ENCODE measurements at places on chromosomes 11 and 22.
A peak's percentile ranks its signal among the peaks of the same experiment; 100 is the strongest.

DNA sequence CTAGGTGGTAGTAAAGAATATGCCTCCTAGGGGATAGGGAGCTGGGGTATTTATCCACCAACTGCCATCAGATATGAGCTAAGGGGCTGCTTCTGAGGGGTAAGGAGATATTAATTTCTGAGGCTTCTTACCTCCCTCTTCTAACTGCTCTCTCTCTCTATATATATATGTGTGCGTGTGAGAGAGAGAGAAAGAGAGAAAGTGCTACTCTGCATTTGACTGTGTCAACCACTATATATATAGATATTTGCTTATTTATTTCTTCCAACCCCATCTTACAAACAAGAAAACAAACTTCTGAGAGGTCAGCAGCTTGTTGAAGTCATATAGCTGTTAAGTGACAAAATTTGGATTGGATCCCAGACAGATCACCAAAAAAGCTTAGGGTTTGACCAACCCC is 5.9 kb upstream of the HEPACAM start:
- no peak for DNase-seq

DNA sequence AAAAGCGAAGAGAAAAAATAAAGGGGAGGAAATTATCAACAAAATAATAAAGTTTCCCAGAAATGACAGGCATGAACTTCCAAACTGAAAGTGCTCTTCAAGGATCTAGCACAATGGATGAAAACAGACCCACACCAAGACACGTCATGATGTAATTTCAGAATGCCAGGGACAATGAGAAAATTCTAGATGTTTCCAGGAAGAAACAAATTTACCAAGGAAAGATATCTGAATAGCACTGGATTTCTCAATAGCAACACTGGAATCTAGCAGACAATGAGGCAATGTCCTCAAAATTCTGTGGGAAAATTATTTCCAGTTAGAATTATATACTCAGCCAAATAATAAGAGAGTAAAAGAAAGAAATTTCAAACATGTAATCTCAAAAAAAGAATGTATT is 46.0 kb downstream of the DENND5A start:
- DNase-seq: no peak

- DNase-seq: no peak
These were observed 155.7 kb downstream of the WT1 start for GRCh38 chr11:32279672-32280071.

GRCh38 chr22:47158457-47158856 is 396.0 kb downstream of the TBC1D22A start:
- DNase-seq: no peak

- DNase-seq: peak; percentile 44
These were observed 6.4 kb downstream of the PRAME start for GRCh38 chr22:22552630-22553029.

DNA sequence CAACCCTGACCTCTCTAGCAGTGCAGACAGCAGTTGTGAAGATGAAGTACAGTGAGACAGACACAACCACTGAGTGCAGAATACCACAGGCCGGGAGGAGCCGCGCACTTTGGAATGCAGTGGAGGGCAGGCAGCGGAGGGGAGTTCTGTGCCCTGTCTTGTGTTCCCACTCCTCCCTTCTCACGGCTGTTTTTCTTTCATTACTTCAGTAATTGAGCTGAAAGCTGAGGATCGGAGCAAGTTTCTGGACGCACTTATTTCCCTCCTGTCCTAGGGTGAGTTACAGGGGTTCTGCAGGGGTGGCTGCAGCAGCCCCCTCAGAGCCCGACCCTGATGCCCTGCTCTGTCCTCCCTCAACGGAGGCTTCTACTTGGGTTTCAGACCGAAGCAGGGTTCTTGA is 5.6 kb downstream of the CLDN5 start:
- DNase-seq: no peak

DNA sequence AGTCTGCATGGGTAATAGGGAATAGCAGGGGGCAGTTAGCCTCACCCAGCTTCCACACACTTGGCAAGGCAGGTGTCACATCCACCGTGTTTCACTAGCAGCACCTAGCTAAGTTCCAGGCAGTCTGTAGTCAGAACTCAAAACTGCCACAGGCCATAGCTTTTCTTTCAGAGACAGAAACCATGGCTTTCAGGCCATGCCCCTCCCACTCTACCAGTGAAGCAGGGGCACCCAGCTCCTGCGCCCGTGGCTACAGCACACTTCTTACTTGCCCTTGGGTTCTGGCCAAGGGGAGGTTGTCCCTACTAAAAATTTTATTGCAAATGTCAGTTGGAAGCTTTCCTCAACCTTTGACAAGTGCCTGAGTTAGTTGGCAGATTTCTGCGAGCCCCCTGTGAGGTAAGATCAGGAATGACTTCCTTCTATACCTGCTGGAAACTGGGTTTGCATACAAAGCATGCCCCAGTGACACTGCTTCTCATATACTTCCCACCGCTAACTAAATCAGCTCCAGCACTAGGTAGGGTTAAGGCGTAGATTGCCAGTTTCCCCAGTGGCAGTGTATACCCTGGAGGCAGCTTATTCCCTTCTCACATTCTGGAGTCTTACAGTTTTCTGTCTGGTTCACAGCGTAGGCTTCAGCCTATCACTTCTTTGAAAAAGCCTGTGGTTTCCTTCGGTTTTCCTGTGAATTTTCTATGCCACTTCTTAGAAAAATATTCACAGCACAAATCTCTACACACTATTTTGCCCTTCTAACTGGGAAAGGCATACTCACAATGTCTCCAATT is 139.0 kb upstream of the LUZP2 start:
- no peak for DNase-seq

DNA sequence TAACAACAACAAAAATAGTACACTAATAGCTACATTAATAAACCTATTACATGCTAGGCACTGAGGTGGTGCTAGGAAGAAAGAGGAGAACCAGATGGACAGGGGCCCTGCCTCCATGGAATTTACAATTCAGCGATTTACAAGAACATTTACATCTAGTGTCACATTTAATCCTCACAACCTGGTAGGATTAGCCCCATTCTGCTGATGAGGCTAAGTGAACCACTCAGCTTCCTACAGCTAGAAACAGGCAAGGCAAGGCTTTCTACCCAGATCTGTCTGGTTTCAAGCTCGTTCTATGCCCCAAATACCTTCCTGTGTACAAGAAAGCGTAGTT is 368.4 kb downstream of the BUD13 start:
- DNase-seq: no peak

GRCh38 chr11:9861860-9862725 is 198.2 kb downstream of the SWAP70 start:
- DNase-seq: peak; percentile 64

DNA sequence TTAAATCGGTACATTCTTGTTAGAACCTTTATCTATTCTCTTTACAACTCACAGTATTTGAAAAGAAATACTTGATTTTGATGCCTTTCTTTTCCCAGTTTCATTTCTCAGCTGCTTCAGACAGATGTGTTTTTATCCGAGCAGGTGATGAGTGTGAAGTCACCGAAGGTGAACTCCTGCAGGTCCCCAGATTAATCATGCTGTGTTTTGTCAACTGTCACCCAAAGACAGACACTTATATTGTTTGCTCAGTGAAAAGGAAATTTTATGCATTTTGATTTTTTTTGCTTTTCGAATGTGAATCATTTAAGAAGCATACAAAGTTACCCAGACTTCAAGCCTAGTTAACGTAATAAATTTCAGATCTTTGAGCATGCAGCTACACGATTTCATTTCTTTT is 7.8 kb upstream of the TMPRSS13 start:
- DNase-seq: no peak

GRCh38 chr22:25492841-25493734 is 71.4 kb upstream of the GRK3 start:
- no peak for DNase-seq

GRCh38 chr11:7559398-7560283 is 45.8 kb downstream of the PPFIBP2 start:
- no peak for DNase-seq

DNA sequence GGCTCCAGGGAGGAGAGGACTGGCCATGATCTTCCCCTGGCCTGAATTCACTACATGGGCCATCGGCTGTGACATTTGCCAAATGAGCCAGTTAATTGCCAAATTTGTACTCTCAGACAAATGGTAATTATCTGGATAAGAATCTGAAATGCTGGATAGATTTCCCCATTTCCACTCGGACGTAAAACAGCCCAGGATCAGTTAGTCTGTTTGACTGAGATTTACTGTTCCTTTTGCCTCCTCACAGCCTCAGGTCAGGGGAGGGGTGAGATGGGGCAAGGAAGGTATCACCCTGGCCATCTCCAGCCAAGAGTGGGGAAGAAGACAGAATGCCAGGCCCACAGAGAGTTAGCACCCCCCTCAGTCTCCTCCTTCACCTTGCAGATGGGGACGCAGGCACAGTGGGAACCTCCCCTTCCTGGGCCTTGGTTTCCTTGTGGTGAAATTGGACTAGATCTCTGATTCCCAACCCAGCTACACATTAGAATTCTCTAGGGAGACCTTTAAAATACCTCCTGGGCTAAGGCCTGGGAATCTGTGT is 5.2 kb downstream of the TRIM29 start:
- no peak for DNase-seq

- no peak for DNase-seq
These were observed 51.6 kb downstream of the CERK start for GRCh38 chr22:46686221-46687047.

DNA sequence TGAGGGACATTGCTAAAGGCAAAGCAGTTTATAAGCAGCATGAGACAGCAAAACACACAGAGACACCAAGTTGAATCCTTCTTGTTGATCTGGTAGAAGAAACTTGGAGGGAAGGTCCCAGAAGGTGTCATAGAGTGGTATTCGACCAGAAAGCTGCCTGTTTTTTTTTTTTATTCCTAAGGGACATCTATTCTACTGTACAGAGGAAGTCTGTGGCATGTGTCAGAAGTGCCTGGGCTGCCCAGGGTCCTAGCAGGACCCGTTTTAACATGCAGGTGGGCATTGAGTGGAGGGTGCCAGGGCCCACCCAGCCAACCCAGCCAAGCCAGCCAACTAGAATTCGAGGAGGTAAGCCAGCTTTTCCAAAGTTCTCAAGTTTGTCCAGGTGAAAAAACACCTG is 68.0 kb upstream of the ATXN10 start:
- no peak for DNase-seq

GRCh38 chr22:50403701-50404101 is 60.6 kb downstream of the PPP6R2 start:
- DNase-seq: no peak

DNA sequence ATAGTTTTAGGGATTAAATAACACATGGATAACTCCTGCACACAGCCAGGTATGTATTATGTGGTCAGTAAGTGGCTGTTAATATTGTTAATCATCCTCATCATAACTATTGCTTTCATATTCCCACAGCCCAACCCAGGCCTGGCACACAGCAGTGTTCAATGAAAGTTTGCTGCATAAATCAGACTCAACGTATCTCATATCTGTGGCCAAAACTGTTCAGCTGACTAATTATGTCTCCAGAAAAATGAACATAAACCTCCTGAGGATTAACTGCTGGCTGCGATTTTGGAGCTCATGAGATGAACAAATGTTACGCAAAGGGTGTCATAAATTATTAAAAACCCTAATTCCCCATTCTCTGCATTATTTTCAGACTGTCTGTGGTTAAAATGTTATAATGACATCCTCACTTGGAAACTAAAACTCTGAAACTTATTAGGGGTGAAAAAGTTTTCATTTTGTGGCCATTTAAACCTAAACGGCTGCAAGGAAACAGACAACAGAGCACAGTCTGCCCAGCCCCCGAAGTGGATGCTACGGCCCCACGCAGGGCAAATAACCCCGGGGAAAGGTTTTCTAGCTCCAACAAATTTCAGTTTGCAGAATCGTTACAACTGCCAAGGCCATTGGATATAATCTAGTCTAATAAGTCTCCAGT is 17.3 kb downstream of the ABCC8 start:
- no peak for DNase-seq
